ENCODE measurements at places on chromosomes 2 and 18.

DNA sequence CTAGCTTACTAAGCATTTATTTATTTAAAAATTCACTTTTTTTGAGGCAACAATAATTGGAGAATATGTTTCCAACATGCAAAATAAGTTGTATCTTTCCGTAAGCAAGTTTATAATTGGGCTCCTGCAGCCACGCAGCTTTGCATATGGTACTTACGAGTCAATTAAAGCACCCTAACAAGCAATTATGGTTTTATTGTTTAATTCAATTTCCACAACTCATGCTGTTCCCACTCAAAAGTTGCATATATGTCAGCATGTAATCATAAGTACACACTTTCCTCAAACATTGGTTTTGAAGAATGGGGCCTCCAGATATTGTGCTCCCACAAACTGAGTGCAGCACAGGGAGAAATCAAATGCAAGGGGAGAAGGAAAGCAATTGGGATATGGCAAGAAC, 585.1 kb upstream of the HNMT start:
- no peak for DNase-seq

DNA sequence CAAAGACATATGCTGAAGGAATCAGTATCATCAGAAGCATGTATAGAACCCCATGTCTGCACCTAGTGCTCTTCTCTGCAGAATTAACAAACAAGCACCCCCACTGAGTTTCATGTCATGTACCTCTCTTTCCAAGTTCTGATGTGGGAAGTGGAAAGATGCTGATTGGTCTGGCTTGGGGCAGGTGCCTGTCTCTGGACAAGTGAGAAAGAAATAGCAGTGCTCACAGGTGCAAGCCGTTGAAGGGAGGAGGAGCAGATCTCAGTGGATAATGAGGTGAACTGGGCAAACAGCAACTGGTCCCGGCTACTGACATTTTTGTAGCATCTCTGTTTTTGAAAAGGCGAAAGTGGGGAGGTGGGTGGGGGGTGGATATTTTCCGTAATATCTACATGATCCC, 17.5 kb upstream of the ACVR1 start:
- DNase-seq: no peak

GRCh38 chr2:109703077-109703476, 88.9 kb downstream of the SOWAHC start:
- no peak for DNase-seq

DNA sequence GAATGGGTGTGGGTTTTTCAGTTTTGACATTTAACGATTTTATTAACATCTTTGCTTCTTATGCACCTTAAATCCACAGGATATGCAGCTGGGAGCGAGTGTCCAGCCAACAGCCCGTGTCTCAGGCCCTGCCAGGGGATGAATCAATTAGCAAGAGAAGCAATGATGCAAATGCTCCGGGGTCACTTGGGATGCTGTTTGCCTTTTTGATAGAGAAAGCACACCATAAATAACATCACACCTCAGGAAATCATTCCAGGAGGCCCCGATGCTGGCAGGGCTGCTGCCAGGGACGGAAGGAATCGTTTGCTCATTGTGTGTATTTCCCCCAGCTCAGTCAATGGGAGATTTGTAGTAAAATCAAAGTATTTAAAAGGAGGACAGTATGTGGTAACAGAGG, 394.0 kb upstream of the HNRNPA3 start:
- DNase-seq: no peak

GRCh38 chr2:215749092-215749957, 264.0 kb downstream of the MREG start:
- DNase-seq: peak; percentile 91

GRCh38 chr2:55986700-55987440, 63.3 kb upstream of the EFEMP1 start:
- DNase-seq: no peak

- DNase-seq: no peak
These were observed 69.8 kb downstream of the NEB start for GRCh38 chr2:151664520-151664919.

Measured in lower lobe of right lung (tissue), 2 donors.